Amygdala (tissue), 56 donors: ENCODE measurements at places on chromosomes 4 and X.

- no peak for DNase-seq
Measured at GRCh38 chrX:78931814-78932213, 13.4 kb upstream of the P2RY10 start.

GRCh38 chr4:88381123-88381522 is 2.5 kb downstream of the HERC6 start:
- DNase-seq: no peak

- no peak for DNase-seq
Measured at GRCh38 chr4:14431155-14432134, 570.8 kb upstream of the CPEB2 start.

GRCh38 chrX:19086102-19086772 is 36.0 kb downstream of the ADGRG2 start:
- DNase-seq: no peak

GRCh38 chrX:42602566-42602965 is 175.4 kb downstream of the PPP1R2C start:
- DNase-seq: no peak

DNA sequence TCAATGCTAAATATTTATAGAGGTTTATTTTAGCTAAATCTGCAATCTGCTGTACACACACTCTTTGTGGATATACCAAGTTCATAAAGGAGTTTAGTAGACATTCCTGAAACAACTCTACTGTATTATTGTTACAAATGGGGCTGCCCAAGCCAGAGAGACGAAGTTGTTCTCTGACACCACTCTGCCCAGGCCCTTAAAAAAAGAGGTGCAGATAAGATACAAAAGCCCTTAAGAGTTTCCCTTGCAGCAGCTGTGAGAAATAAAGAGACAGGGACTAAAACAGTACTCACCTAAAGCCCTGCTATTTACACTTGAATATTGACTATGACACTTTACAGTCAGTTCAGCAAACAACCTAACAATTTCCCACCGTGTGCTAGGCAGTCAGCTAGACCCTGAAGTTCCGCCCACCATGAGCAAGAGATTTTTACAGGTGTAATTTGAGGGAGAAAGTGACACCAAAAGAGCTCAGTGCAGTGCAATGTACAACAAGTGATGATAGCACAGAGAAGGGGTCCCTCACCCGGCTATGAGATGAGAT is 191.7 kb downstream of the PRDM5 start:
- no peak for DNase-seq

- no peak for DNase-seq
Measured at GRCh38 chr4:85790582-85790981, 315.6 kb downstream of the ARHGAP24 start.
